Inflammatory macrophage treated with lipopolysaccharide for 4 hours (primary cell): ENCODE measurements at places on chromosomes 2 and 18.
A peak's percentile ranks its signal among the peaks of the same experiment; 100 is the strongest.

- DNase-seq, result no peak
Observed at GRCh38 chr18:73246763-73247162, 379.0 kb upstream of the NETO1 start.

GRCh38 chr2:29936020-29936419 is 14.6 kb upstream of the ALK start:
- DNase-seq, result no peak

DNA sequence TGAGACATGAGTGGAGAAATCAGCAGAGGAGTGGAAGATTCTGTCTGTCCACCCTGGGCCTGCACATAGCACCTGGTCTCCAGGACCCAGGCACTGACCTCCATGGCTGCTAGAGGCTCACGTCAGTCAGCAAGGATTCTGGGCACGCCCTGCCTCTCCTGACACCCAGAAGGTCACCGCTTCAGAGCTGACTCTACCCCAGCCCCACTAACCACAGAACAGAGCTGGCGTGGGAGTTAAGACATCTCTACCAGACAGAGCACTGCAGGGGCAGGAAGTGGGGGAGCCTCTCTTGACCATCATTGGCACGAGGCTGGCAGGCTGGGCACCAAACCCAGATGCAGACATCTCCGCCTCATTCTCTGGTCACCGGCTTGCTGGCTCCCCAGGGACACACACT is 3.0 kb downstream of the ADCY3 start:
- DNase-seq, result peak; percentile 67

GRCh38 chr2:233691443-233692433 is 952 bp upstream of the UGT1A6 start:
- DNase-seq, result no peak

DNA sequence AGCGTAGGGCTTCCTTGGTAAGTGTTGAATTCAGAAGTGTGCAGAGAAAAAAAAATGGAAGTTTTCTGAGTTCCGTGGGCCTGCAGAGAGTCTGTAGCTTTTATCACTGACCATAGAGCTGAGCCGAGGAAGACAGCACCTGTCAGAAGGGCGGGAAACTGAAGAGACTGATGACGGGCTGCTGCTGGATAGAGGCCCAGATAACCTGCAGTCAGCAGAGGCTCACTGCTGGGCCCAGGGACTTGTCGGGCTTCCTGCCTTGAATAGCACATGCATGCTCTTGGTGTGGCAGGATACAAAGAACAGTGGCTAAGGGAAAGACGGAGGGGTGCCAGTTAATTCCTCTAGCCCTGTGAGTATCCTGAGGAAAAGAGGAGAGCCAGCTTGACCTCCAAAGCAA is 166.4 kb downstream of the MGAT5 start:
- DNase-seq, result no peak
